ENCODE measurements at places on chromosomes 7 and 10. TPM values are rescaled to one million over a fixed set of nuclear protein-coding genes. Genes with fewer than 3 reads are reported as not detected.

The HOXA6 gene
- not detected for total RNA-seq

The ATG9B gene
- not detected for total RNA-seq

GRCh38 chr10:126001576-126001975, 105.2 kb downstream of the FANK1 start:
- no peak overlapping the region for H3K4me3 ChIP-seq
- no peak overlapping the region for H3K27ac ChIP-seq
- H3K27me3 ChIP-seq = no peaks in the 10 kb centered on the region
- DNase-seq = no peak
- no peaks in the 10 kb centered on the region for H3K4me1 ChIP-seq

- DNase-seq = no peak
- H3K4me1 ChIP-seq = no peaks in the 10 kb centered on the region
- H3K27ac ChIP-seq = no peak overlapping the region
- peaks cover 80% of the 10 kb centered on the region for H3K27me3 ChIP-seq
- H3K36me3 ChIP-seq = no peaks in the 10 kb centered on the region
These were observed 97.5 kb downstream of the MICALL2 start for GRCh38 chr7:1361756-1362125.

- no peak for DNase-seq
- peaks cover 94% of the 10 kb centered on the region for H3K4me1 ChIP-seq
- H3K4me3 ChIP-seq = no peak overlapping the region
- H3K36me3 ChIP-seq = no peaks in the 10 kb centered on the region
These were observed 75.3 kb downstream of the INPP5A start for GRCh38 chr10:132612571-132613504.

The ASZ1 gene
- total RNA-seq = not detected

The MKI67 gene
- total RNA-seq = 0.17 TPM

DNA sequence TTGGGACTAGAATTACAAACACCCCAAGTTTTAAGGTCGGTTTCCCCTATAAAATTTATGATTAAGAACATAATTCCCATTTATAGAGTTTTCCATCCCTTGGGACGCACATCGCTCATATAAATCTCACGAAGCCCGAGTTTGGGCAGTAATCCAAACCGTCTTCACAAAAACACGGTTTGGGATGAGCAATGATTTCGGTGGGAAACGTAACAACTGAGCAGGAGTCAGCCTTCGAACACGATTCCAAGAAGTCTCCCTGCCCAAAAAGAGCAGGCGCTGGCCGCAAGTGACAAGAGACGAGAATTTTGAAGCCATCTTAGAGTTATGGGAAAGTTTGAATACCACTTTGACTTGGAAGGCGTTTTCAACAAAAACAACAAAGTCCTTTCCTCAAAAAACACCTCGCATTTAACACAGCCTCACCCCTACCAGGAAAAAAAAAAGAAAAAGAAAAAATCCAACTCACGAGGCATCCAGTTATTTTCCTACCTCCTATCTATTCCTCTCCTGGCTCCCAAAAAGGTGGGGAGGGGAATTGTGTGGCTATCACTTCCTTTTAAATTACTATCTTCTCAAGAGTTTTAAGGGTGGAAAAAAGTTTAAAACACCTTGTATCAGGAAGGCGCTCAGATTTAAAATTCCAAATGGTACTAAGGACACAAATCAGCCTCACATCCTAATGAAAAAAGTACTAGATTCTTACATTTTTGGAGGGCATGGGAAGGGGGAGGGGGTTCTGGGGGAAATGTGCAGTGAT, 1.6 kb downstream of the SEPHS1 start:
- no peaks in the 10 kb centered on the region for H3K36me3 ChIP-seq
- peaks cover 37% of the 10 kb centered on the region for H3K4me1 ChIP-seq
- H3K27me3 ChIP-seq = no peaks in the 10 kb centered on the region
- no peak for DNase-seq
- H3K4me3 ChIP-seq = peak overlapping the region; percentile 88

- no peak overlapping the region for H3K27ac ChIP-seq
- no peaks in the 10 kb centered on the region for H3K36me3 ChIP-seq
- no peaks in the 10 kb centered on the region for H3K27me3 ChIP-seq
- H3K4me1 ChIP-seq = peaks cover 17% of the 10 kb centered on the region
- DNase-seq = no peak
These were observed 147.1 kb upstream of the ASAH2 start for GRCh38 chr10:50398381-50398780.

GRCh38 chr7:90022213-90022612, 132.1 kb upstream of the STEAP1 start:
- DNase-seq = no peak
- no peak overlapping the region for H3K27ac ChIP-seq
- no peak overlapping the region for H3K4me3 ChIP-seq
- no peaks in the 10 kb centered on the region for H3K27me3 ChIP-seq

The SMO gene
- 10.3 TPM for total RNA-seq
